WTC11 (cell line): ENCODE measurements at places on chromosomes 13 and 19.

- DNase-seq, result no peak
Measured at GRCh38 chr13:38303816-38304320, 45.8 kb upstream of the UFM1 start.

DNA sequence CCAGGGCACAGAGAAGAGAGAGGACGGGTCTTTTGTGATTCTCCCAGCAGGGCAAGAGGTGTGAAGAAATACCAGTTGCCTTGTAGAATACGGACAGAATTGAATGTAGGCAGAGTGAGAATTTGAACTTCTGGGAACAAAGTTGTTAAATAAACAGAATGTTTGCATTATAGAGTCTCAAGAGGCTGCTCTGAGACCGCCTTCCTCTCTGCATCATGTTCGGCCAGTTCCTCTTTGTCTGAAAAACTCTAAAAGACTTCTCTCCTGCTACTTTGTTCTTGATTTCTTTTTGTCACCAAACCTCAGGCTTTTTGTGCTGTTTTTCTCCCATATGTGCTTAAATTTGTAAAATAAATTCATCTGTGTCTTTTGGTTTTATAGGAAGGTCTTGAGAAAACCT lies 256.4 kb downstream of the DLEU7 start:
- no peak for DNase-seq

DNA sequence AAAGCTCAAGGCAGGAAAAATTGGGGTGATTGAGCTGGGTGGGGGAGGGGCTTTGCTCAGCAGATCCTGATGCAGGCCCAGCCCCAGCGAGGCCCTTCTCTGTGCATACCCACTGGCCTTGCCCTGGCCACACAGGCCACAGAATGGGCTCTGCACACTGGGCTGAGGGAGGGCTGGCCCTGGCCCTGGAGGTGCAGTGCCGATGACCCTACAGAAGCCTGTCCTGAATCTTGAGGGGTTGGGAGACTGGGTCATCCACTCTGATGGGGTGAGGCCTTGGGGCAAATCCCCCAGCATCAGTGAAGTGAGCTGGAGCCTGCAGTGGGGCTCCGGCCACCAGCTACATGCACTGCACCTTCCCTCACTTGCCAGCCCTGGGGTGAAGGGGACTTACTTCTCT lies 153.1 kb downstream of the URI1 start:
- DNase-seq, result no peak

- DNase-seq, result no peak
Measured at GRCh38 chr13:76647550-76647949, 238.7 kb downstream of the KCTD12 start.

DNA sequence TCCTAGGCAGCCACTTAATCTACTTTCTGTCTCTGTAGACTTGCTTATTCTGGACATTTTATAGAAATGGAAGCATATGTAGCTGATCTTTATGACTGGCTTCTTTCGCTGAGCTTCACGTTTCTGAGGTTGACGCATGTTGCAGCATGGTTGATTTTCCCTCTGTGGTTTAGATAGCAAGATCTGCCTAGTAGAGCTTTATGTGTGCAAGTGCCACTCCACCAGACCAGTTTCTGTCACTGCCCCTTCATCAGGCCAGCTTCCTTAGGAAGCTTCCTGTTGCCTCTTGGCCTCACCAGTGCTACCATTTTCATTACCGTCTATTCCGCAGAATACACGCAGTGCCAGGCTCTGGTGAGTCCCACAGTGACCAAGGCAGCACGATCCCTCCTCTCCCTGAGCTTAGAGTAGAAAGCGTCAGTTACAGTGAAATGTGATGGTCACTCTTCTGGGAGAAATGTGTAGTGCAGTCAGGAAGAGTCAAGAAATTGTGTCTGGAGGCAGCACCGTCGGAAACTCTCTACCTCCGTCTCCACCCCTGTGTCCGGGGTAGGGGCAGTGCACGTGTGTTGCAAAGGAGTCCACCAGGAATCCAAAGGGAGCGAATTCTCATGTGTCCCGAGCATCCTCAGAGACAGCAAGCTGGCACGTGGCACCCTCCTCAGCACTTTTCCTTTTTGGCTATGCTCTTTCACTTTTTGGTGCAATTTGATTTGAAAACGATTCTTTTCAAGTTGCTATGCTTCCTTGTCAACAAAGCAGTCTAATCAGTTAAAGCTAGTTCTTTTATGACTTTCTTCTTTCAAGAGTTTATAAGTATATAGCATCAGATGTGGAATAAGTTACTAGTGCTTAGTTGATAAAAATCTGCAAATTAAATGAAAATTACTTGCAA lies 45.4 kb upstream of the GPR183 start:
- no peak for DNase-seq

GRCh38 chr13:91053318-91054065 lies 294.0 kb upstream of the MIR17HG start:
- no peak for DNase-seq

GRCh38 chr19:17058236-17058635 lies 17.0 kb downstream of the HAUS8 start:
- no peak for DNase-seq

DNA sequence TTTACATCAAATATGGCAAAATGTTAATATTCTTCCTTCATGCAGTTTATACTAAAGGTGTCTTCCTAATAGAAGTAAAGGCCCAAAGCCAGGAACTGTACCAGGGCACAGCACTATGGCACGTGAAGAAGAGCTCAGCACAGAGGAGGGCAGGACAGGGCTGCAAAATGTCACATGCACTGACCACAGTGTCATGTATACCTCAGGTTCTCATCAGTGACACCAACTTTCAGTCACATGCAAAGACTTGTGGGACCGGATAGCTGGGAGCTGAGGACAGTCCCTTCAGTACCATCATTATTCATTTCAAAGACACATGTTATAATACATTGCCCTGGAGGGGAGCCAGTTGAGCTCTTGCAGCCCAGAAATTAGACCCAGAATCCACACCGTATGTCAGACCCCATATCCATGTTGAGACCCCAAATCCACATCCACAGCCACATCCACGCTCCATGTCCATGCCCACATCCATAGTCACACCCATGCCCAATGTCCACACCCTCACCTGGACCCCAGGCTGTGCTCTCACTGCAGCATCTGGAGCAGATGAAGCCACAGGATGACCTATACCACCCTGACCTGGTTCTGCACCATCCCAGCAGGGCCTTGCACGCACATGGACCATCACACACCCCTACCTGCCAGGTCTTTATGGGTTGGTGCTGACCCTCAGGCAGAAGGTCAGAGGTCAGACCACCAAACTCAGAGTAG lies 111.8 kb downstream of the TUBA3C start:
- no peak for DNase-seq

- DNase-seq, result no peak
Measured at GRCh38 chr13:94234738-94235137, 244.7 kb downstream of the DCT start.

DNA sequence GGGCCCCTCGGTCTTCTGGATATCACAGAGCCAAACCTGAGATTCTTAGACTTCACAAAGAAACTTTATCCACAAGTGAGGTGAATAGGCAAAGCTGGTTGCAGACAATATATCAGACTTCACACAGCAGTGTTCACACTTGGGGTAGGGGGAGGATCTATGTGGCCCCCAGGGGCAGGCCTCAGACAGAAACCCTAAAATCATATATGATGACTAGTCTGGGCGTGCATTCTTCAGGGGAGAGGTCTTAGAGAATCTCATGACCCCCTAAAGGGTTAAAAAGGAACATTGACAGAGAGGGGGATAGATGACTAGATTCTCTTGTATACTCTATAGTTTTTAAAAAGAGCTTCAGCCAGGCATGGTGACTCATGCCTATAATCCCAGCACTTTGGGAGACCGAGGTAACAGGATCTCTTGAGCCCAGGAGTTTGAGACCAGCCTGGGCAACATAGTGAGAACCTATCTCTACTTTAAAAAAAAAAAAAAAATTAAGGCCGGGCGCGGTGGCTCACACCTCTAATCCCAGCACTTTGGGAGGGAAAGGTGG lies 2.8 kb downstream of the TYROBP start:
- DNase-seq, result no peak

DNA sequence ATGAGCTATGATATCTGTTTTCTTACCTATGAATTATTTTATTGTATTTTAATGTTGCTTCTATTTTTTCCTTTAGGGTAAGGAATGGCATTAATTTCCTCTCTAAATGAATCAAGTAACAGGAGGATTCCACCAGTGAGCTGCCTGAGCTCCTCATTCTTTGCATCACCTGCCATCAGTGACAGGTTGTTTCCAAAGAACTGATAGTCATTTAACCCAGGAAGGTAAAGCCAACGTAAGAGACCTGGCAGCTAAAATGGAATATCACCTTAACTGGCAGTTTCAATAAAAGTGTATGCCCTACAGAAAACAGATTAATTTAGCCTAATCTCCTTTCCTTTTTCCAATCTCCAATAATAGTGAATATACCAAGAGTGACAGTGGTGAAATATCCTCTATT lies 812.0 kb downstream of the SLITRK5 start:
- no peak for DNase-seq

GRCh38 chr19:5801796-5802619 lies 2.9 kb upstream of the NRTN start:
- peak; percentile 80 for DNase-seq

DNA sequence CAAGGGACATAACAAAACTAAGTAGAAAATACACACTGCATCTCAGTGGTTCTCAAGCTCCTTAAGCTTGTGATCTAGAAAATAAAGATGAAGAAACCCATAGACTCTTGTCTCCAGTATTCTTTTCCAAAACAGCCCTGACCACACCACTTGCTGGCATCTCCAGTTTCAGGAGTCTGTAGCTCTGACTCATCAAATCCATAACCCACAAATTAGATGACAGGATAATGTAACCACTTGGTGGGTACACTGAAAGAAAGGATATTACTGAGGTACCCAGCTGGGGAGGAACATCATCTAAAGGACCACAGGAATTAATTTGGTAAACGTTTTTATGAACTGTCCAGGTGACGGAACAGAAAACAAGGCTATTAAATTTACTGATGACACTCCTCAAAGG lies 214.7 kb downstream of the VWA8 start:
- no peak for DNase-seq

GRCh38 chr19:4744451-4745174 lies 21.0 kb upstream of the DPP9 start:
- DNase-seq, result no peak

DNA sequence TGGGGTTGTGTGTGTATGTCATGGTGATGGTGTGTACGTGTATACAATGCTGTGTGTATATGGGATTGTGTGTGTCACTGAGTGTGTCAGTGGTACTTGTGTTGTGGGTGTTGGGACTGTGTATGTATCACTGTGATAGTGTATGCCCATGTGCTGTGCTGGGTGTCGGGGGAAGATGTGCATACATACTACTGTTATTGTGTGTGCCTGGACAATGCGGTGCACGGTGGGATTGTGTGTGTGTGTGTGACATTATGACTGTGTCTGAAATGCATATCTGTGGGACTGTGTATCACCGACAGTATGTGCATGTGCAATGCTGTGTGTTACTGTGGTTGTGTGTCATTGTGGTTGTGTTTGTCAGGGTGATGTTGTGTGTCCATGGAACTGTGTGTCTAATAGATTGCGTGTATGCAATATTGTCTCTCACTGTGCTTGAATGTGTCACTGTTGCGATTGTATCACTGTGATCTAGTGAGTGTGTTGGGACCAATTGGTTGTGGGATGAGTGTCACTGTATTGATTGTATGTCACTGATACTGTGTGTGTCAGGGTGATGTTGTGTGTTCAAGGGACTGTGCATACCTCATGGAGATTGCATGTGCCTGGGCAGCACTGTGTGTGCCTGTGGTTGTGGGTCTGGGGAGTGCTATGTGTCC lies 11.0 kb upstream of the BBC3 start:
- DNase-seq, result no peak

- no peak for DNase-seq
Measured at GRCh38 chr19:10126213-10126639, 6.5 kb upstream of the EIF3G start.

GRCh38 chr19:15289673-15290072 lies 42.7 kb downstream of the BRD4 start:
- DNase-seq, result no peak

GRCh38 chr13:112747256-112747655 lies 57.4 kb downstream of the ATP11A start:
- no peak for DNase-seq
